CD4-positive, alpha-beta memory T cell (primary cell): ENCODE measurements at places on chromosomes 11 and 22.

GRCh38 chr11:88231894-88232482 lies 56.7 kb upstream of the RAB38 start:
- no peaks in the 10 kb centered on the region for H3K27me3 ChIP-seq
- H3K27ac ChIP-seq, result no peak overlapping the region
- peak; percentile 35 for DNase-seq
- no peaks in the 10 kb centered on the region for H3K4me1 ChIP-seq
- H3K4me3 ChIP-seq, result no peak overlapping the region

DNA sequence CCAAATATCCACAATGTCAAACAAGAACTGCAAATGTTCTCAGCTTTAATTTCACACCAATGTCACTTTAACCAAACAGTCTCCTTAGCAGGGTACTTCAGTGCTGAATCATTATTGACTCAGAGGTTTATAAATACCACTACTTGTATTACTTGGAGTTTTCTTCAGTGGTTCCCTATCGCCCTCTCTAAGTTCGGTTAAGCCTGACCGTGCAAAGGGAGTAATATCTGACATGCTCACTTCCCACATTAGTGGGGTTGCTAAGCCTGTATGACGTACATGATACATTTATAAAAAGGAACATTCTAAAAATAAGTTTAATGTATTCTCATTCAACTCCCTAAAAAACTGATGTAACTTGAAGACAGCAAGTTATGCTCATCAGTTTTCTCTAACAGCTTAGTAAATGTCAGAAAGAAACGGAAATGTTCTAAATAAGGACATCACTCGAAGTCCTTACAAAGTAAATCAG lies 93.1 kb upstream of the ZC3H12C start:
- DNase-seq, result no peak
- H3K36me3 ChIP-seq, result no peaks in the 10 kb centered on the region
- no peaks in the 10 kb centered on the region for H3K27me3 ChIP-seq
- H3K4me1 ChIP-seq, result no peaks in the 10 kb centered on the region
- no peak overlapping the region for H3K4me3 ChIP-seq
- H3K27ac ChIP-seq, result no peak overlapping the region

DNA sequence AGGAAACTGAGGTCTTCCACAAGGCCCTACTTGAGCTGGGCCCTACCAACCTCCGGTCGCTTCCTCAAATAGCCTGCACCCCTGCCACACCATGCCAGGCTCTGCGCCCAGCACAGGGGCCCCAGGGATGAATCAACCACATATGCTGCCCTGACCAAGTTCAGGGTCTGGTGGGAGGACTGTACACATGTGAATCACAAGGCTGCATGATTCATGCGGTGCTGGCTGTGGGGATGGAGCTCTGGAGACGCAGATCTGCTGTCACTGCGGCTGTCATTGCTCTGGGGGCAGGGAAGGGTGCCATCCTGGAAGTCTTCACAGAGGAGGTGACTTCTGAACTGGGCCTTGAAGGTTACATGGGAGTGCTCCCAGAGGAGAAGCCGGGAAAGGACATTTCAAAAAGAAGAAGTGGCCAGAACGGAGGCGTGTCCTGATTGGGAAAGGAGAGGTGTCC lies 21.5 kb downstream of the CYTH4 start:
- no peak overlapping the region for H3K4me3 ChIP-seq
- peaks cover 37% of the 10 kb centered on the region for H3K36me3 ChIP-seq
- H3K4me1 ChIP-seq, result peaks cover 100% of the 10 kb centered on the region

DNA sequence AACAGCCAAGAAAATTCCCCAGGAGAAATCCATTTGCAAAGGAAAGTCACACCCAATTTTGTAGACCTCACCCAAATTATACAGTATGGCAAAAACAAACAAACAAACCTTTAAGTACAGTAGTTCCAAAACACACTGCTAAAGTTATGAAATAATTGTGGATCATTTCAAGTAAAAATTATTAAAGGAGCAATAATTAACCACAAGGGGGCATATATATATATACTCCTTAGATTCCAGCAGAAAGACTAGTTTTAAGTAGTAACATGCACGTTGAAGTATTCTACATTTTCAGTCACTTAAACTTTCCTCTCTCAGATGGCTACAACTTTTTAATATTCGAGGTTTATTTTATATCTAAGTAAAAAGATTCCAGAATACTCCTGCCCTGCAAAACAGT lies 26.8 kb downstream of the RNF141 start:
- no peak overlapping the region for H3K27ac ChIP-seq
- no peak for DNase-seq
- H3K4me3 ChIP-seq, result no peak overlapping the region
- H3K27me3 ChIP-seq, result no peaks in the 10 kb centered on the region
- H3K4me1 ChIP-seq, result no peaks in the 10 kb centered on the region
- peaks cover 8% of the 10 kb centered on the region for H3K36me3 ChIP-seq

DNA sequence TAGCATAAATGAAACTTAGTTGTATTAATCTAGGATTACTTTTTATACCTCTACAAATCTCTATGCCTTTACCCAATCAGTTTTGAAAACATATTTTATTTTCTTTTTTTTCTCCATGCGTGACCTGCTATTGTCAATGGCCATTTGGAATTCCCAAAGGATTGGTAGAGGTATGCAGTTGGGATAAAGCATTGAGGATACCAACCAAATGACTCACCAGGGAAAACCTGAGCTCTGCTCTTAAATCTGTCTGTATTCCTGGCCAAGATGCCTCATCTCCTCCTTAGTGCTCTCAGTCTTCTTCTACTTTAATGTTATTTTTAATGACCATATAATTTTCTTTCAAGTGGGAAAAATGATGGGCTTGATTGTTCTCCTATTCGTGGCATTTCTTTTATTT lies 61.9 kb downstream of the EHF start:
- DNase-seq, result no peak
- H3K36me3 ChIP-seq, result no peaks in the 10 kb centered on the region
- H3K4me3 ChIP-seq, result no peak overlapping the region
- H3K27ac ChIP-seq, result no peak overlapping the region
- no peaks in the 10 kb centered on the region for H3K4me1 ChIP-seq

DNA sequence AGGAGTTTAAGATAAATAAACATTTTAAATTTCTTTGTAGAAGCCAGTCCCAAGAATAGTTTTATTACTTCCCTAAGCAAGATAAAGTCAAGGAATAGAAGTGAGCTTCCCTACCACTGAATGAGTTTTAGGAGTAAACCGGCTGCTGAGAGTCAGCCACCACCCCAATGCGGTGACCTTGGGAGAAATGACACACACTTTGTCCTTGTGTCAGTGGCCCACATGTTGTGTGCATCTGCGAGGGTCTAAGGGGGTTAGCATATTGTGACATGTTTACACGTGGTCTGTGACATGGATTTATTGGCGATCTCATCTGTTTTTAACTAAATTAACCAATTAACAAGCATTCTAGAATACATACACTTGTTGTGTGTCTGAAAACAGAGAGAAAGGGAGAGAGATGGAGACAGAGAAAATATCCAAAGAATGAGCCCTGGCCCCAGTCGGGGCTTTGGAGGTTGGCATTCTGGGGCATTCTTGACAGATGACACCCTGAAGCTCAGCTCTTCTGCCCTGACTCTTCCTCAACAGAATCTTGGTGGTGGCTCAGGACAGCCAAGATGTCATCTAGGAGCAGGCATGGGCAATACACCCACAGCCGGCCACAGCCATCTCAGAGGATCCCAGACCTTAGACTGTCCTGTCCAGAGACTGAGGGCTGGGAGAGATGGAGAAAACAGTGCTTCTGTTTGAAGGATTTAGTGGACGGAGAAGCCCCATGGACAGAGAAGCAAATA lies 29.7 kb upstream of the TMPRSS4 start:
- H3K36me3 ChIP-seq, result no peaks in the 10 kb centered on the region
- no peaks in the 10 kb centered on the region for H3K27me3 ChIP-seq
- H3K4me1 ChIP-seq, result peaks cover 99% of the 10 kb centered on the region
- DNase-seq, result no peak
- H3K27ac ChIP-seq, result peak overlapping the region; percentile 75
- no peak overlapping the region for H3K4me3 ChIP-seq

DNA sequence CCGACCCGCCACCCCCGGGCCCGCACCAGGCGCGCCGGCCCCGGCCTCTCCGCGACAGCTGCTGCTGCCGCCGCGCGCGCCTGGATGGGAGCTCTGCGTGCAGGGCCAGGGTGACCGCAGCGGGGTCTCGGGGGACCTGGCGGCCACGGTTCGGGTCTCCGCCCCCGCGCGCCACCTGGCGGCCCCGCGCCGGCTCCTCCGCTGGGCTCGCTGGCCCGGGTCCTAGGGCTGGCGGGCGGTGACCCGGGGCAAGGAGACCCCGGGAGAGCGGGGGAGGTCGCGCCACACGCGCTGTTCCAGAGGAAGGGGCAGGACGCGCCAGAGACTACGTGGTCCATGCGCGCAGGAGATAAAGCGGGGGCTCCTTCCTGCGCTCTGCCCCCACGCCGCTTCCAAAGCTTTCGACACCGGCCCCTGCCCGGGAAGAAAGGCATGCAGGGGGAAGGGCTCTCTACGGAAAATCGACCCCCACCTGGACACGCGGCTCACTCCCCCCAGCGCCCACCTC lies 562 bp downstream of the SHANK2 start:
- H3K27me3 ChIP-seq, result peaks cover 11% of the 10 kb centered on the region
- no peak overlapping the region for H3K27ac ChIP-seq
- H3K4me3 ChIP-seq, result no peak overlapping the region
- no peaks in the 10 kb centered on the region for H3K36me3 ChIP-seq
- no peak for DNase-seq
- H3K4me1 ChIP-seq, result no peaks in the 10 kb centered on the region

DNA sequence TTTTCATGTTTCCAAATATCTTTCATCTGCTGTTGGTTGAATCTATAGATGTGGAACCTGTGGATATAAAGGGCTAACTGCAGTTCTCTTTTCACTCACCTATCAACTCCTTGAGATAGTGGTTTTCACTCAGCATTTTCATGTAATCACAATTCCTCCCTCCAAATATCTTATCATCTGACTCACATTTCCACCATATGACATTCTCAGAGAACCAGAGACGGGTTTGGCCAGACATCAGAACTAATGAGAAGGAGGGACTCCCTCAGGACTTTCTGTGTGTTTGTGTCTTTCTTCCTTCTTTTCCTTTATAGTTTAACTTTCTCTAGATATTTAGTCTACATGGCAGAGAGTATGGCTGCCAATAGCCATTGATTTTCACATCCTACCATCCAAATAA lies 134.8 kb upstream of the DDI1 start:
- H3K27me3 ChIP-seq, result no peaks in the 10 kb centered on the region
- no peaks in the 10 kb centered on the region for H3K4me1 ChIP-seq
- H3K4me3 ChIP-seq, result no peak overlapping the region
- H3K36me3 ChIP-seq, result no peaks in the 10 kb centered on the region

DNA sequence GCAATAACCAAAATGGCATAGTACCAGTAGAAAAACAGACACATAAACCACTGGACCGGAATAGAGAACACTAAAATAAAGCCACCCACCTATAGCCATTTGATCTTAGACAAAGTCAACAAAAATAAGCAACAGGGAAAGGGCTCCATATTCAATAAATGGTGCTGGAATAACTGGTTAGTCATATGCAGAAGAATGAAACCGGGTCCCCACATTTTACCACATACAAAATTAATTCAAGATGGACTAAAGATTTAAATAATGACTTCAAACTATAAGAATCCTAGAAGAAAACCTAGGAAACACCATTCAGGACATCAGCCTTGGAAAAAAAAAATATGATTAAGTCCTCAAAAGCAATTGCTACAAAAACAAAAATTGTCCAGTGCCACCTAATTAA lies 30.1 kb upstream of the NOX4 start:
- no peaks in the 10 kb centered on the region for H3K27me3 ChIP-seq
- no peak overlapping the region for H3K4me3 ChIP-seq
- no peaks in the 10 kb centered on the region for H3K36me3 ChIP-seq
- no peak overlapping the region for H3K27ac ChIP-seq
- no peaks in the 10 kb centered on the region for H3K4me1 ChIP-seq
- DNase-seq, result no peak

GRCh38 chr11:119780222-119780953 lies 51.4 kb upstream of the NECTIN1 start:
- H3K36me3 ChIP-seq, result no peaks in the 10 kb centered on the region
- no peaks in the 10 kb centered on the region for H3K4me1 ChIP-seq
- DNase-seq, result no peak
- H3K27me3 ChIP-seq, result no peaks in the 10 kb centered on the region
- H3K4me3 ChIP-seq, result no peak overlapping the region
- no peak overlapping the region for H3K27ac ChIP-seq

DNA sequence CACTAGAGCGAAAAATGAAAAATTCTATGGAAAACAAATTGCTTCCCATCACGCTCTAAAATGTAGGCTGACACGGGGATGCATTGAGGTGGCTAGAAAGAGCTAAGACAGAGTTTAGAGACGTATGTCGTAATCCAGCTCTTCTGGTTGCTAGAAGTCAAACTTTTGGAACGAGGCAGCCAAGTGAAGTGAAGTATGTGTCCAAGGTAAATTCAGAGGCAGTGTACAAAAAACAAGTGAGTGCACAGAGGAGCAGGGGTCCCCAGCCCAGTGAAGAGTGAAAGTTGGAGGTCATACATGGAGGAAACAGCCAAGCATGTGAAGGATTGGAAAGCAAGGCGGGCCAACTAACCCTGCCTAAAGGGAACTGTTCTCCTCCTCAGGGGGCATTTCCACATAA lies 528.5 kb downstream of the NTM start:
- H3K4me1 ChIP-seq, result no peaks in the 10 kb centered on the region
- no peak for DNase-seq
- no peak overlapping the region for H3K27ac ChIP-seq
- H3K36me3 ChIP-seq, result no peaks in the 10 kb centered on the region

DNA sequence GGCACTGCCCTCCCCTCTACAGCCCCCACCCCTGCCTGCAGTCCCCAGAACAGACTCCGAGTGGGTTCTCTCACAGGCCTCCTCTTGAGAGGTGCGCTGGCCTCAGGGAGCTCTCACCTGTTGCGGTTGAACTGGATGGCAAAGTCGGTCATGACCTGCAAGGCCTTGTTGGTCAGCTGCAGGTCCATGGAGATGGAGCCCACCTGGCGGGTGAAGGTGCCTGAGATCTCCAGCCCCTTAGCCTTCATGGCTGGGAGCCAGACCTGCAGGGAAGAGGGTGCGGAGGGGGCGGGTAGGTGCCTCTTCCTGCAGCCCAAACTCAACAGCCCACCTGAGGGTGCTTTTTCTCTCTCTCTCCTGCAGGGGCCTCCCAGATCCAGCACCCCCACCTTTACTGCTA lies 18.7 kb upstream of the RASL10A start:
- H3K36me3 ChIP-seq, result peaks cover 62% of the 10 kb centered on the region
- no peak overlapping the region for H3K27ac ChIP-seq
- DNase-seq, result no peak
- no peaks in the 10 kb centered on the region for H3K27me3 ChIP-seq
- H3K4me3 ChIP-seq, result no peak overlapping the region
- no peaks in the 10 kb centered on the region for H3K4me1 ChIP-seq

- DNase-seq, result no peak
- no peaks in the 10 kb centered on the region for H3K4me1 ChIP-seq
- H3K27ac ChIP-seq, result no peak overlapping the region
- no peaks in the 10 kb centered on the region for H3K27me3 ChIP-seq
- no peak overlapping the region for H3K4me3 ChIP-seq
These were observed 93.2 kb upstream of the TP53I11 start for GRCh38 chr11:45043755-45044475.
